Skeletal muscle tissue (tissue), 5 donors: ENCODE measurements at places on chromosomes 16 and 17. TPM values are rescaled to one million over a fixed set of nuclear protein-coding genes. Genes with fewer than 3 reads are reported as not detected.

The CBLN1 gene
- total RNA-seq, result not detected

The NAA60 gene
- total RNA-seq, result 15.7 TPM

The OTOP3 gene
- not detected for total RNA-seq

The LRRC37A gene
- total RNA-seq, result 2.6 TPM

The ELOB gene
- 178 TPM for total RNA-seq

The CLEC10A gene
- total RNA-seq, result 1.6 TPM

The NME2 gene
- 240 TPM for total RNA-seq

The TPSAB1 gene
- total RNA-seq, result 1.0 TPM

The EVI2B gene
- total RNA-seq, result 0.52 TPM

The ADORA2B gene
- total RNA-seq, result 3.1 TPM

The NPW gene
- not detected for total RNA-seq

The CHTF18 gene
- total RNA-seq, result 4.2 TPM

The RCVRN gene
- total RNA-seq, result not detected

The CHMP1A gene
- 40.2 TPM for total RNA-seq
